ENCODE measurements at places on chromosomes 11 and 22.

- no peak for DNase-seq
These were observed 8.0 kb upstream of the SLC43A3 start for GRCh38 chr11:57434640-57435546.

DNA sequence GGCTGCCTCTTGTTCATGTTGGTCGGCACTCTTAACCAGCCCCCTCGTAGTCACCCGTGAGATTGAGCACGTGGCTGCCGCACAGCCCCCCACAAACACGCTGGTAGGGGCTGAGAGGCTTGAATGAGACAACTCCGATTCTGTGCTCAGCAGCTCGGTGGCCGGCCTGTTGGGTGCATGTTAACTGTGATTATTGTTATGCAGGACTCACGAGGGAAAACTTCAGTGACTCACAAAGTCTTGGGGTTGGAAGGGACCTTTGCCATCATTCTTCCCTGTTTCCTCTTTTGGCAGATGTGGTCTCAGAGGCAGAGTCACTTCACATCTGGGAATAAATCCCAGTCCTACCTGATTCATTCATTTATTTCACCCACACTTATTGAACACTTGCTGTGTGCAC, 75.2 kb downstream of the ADAMTS15 start:
- no peak for DNase-seq

DNA sequence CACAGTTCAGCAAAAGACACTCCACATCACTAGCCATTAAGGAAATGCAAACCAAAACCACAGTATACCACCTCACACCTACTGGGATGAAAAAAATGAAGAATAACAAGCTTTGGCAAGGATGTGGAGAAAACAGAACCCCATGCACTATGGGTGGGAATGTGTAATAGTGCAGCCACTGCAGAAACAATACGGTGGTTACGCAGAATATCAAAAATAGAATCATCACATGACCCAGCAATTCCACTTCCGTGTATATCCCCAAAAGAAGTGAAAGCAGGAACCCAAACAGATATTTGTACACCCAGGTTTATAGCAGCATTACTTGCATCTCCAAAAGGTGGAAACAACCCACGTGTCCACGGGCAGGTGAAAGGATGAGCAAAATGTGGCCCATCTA, 20.8 kb downstream of the CARS1 start:
- no peak for DNase-seq

- DNase-seq, result no peak
These were observed 80.7 kb downstream of the MN1 start for GRCh38 chr22:27720860-27721259.

GRCh38 chr11:114315749-114316368, 19.7 kb downstream of the NNMT start:
- no peak for DNase-seq

DNA sequence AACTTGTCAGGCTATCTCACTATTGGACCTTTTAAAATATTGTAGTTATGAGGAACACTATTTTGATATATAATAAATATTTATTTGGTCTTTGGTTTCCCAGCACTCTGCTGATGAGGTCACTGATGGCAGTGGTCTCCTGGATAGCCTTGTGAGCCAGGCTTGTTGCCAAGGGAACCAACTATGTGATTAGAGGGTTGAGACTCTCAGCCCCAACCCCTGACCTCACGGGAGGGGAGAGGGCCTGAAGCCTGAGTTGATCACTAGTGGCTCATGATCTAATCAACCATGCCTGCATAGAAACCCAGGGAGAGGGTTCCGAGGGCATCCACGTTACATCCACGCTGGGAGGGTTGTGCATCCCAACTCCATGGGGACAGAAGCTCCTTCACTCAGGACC, 10.8 kb downstream of the PANX1 start:
- no peak for DNase-seq

DNA sequence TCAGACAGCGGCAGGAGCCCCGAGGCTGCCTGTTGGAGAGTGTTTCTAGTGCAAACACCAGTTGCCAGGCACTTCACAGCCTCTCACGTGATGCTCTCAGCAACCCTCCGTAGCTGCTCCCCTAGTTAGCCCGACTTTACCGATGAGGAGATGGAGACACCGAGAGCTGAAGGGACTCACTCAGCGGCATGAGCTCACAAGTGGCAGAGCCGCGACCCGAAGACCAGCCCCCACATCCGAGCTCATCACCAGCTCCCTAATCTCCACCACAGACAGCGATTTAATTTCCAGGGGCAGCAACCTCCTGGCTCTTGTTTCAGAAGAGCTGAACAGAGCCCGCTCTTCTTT, 28.7 kb upstream of the RTL6 start:
- DNase-seq, result no peak

DNA sequence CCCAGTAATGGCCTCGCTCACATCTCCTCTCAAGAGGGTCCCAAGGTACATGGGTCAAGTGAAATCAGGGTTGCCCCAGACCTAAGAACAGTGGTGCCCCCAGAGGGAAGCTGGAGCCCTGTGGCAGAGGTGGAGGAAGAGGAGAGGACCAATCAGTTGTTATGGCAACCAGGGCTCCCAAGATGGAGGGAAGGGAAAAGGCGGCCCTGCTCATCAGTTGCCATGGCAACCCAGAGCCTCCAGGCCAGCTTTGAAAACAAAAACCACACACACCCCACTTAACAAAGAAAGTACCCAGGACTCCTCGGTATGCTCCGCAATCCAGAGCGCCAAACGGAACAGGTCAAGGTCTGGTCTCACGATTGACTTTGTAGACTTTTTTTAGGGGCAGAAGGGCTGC, 53.5 kb upstream of the SLC35C1 start:
- no peak for DNase-seq
